Body of pancreas (tissue), 4 donors: ENCODE measurements at places on chromosomes 12 and 14.

DNA sequence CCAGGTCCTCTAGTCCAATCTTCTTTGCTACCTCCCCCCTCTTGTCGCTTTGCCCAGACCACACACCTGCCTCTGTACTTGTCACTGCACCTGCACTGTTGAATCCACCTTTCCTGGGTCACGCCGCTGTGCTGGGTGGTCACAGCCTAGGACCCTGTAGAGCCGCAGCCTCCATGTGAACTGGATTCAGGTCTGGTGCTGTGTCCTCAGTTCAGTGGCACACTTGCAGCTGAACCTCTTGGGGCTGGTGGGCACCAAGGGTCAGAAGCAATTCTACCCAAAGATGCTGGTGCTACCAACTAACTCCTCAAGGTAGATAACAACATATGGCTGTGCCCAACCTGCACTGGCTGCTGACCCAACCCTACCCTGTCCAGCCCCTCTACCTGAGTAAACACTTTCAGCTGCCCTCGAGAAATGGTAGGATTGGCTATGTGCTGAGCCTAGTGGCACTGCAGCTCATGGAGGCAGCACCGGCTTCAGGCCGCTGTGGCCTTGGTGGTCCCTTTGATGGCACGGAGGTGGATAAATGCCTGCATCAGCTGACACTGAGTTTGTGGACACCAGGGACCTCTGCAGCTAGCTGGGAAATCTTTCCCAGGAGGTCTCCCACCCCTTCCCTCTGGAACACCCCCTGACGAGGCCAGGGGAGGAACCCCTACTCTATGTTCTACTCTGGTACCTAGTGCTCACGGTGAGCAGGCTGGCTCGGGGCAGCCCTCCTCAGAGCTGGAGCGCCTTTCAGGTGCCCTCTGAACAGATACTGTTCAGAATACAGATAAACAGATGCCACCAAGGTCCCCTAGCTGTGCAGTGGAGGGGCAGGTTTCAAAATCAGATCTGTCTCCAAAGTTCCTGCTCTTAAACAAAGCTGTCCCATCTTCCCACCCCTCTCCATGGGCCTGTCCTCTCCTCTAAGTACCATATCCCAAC, 14.3 kb downstream of the AGAP2 start:
- peaks cover 23% of the 10 kb centered on the region for H3K4me1 ChIP-seq
- DNase-seq = no peak
- H3K27ac ChIP-seq = no peak overlapping the region

DNA sequence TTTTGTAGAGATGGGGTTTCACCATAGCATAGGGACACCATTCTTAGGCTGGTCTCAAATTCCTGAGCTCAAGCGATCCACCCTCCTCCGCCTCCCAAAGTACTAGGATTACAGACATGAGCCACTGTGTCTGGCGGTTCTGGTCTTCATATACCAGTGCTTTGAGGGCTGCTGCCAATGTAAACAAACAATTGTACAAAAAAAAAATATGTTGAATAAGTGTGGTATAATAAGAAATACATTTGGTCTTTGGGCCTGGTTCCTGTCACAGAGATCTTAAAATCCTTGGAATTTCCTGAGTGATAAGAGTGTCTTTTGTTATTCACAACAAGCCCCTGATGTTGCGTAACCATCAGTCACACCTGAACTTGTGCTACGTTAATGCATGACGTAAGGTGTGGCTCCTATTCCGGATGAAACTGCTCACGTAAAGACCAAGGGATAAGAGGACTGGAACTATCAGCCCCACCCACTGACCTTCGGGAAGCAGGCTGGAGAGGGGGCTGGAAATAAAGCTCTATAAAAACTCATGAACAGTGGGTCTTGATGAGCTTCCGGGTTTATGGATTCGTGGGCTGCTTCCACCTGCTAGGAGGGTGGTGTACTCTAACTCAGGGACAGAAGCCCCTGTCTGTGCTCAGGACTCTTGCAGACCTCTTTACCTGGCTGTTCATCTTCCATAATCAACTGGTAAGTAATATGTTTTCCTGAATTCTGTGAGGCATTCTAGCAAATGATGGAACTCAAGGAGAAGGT, 16.5 kb upstream of the RIMKLB start:
- no peak for DNase-seq
- H3K4me1 ChIP-seq = peaks cover 7% of the 10 kb centered on the region
- H3K4me3 ChIP-seq = no peak overlapping the region
- no peak overlapping the region for H3K27ac ChIP-seq
- H3K36me3 ChIP-seq = no peaks in the 10 kb centered on the region

- H3K4me3 ChIP-seq = no peak overlapping the region
- H3K36me3 ChIP-seq = no peaks in the 10 kb centered on the region
- H3K27me3 ChIP-seq = no peaks in the 10 kb centered on the region
Observed at GRCh38 chr12:92098594-92099380, 46.9 kb downstream of the BTG1 start.

DNA sequence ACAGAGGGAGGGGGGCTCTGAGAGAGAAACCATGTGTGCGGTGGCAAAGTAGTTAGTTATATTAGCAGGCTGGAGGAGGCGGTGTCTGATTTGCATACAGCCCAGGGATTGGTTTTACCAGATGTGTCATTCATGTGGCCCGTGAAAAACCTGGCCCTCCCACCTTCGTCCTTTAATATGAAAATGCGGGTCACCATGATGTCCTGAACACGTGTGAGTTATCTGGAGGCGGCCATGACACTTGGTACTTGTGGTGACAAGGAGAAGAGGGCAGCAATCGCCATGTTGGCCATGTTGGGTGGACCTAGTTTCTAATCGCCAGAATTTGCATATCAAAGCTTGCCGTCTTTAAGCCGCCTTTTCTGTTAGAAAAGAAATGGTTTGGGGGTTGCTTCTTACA, 108.8 kb downstream of the RAD51B start:
- H3K4me3 ChIP-seq = no peak overlapping the region
- no peaks in the 10 kb centered on the region for H3K27me3 ChIP-seq
- no peaks in the 10 kb centered on the region for H3K4me1 ChIP-seq
- no peak overlapping the region for H3K27ac ChIP-seq
- no peaks in the 10 kb centered on the region for H3K36me3 ChIP-seq

GRCh38 chr12:131917139-131917710, 11.9 kb upstream of the PUS1 start:
- H3K36me3 ChIP-seq = peaks cover 31% of the 10 kb centered on the region
- H3K4me3 ChIP-seq = no peak overlapping the region
- DNase-seq = no peak
- no peaks in the 10 kb centered on the region for H3K27me3 ChIP-seq
- H3K4me1 ChIP-seq = peaks cover 9% of the 10 kb centered on the region

DNA sequence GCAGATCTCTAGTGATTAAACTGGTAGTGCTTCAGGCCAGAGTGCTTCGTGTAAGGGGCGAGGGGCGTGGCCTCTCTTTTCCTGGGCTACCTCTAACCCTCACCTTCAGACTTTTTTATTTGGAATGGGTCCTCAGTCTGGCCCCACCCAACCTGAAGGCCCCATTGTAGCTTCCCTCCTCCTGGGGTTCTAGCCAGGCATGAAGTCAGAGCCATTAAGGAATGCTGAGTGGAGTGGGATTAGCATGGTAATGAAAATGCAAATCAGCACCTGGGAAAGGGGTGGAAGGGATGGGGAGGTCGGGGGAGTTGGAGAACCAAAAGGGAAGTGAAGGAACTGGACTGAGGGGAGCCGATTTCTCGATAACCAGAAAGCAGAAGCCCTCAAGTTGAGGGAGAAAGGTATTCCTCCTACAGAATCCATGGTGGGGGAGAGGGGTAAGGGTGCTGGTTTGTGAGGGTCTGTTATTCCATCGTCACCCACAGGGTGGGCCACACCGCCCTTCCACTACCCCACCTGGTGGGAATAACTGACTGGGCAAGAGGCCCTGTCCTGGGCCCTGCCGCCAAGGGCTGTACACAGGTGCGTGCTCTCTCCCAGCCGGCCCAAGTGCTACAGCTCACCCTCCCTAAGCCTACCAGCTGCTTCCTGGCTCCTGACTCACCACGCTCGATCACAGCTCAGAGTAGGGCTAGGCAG, 14.1 kb downstream of the ZFHX2 start:
- DNase-seq = no peak
- H3K36me3 ChIP-seq = no peaks in the 10 kb centered on the region
- no peak overlapping the region for H3K4me3 ChIP-seq
- no peaks in the 10 kb centered on the region for H3K4me1 ChIP-seq
- no peak overlapping the region for H3K27ac ChIP-seq
